Naive B cell (primary cell): ENCODE measurements at places on chromosomes 3 and 15. TPM values are rescaled to one million over a fixed set of nuclear protein-coding genes. Genes with fewer than 3 reads are reported as not detected.

DNA sequence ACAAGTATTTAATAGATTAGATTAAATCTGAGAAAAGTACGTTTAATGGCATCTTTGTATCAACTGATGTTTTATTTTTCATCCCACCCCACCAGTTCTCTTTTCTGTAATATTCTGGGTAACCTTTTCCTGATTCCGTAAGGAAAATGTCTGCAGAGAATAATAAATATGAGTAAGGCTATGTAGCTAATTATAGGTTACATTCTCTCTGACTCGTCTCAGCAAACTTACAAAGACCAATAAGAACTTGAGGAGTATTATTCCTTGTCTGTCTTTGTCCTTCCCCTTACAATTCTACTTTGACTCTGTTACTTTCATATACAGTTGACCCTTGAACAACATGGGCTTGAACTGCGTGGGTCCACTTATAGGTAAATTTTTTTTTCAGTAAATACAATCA is 12.1 kb downstream of the SNAP23 start:
- DNase-seq = no peak

DNA sequence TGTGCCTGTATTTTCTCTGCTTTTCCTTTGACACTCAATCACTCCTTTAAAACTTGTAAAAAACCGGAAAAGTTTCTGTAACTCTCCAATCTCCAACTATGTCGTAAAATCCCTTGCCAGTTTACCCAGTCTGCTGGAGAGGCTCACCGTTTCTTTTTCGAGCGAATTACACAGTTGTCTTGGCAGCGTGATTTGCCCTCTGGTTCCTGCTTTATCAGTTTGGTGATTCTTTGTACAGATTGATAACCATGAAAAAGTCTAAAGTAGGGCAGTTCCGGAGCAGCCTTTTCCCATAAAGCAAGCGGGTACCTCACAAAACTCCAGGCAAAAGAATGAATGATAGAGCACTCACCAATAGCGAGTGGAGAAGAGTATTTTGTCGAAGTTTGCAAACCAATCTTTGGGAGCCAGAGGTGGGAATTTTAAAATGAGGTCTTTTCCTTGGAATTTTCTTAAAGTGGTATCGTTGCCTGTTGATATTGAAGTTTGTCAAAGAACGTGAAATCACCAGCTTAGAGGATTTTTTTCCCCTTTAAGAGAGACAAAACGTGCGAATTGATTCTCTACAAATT is at the start of gene TTC23:
TSS of gene TTC23 (minus strand) at position 312 of the 572 bp plus-strand sequence. CDS start 20,869 bp downstream, outside the sequence.
- DNase-seq = no peak

DNA sequence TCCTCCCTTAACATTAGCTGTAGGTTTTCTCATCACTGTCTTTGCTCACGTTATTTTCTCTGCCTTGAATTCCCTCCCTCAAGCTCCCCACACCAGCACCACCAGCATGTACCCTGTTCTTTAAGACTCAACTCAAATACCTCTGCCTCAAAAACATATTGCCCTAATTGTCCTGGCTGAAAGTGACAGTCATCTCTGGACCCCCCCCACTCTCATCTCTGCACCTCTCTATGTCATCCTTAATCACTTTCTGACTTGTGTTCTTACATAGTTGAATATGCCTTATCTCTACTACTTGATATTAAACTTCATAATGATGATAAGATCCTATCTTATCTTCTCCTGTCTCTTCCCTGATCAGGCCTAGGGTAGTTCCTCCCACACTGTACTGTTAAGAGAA is 345.2 kb upstream of the TPRG1 start:
- no peak for DNase-seq

- DNase-seq = no peak
Measured at GRCh38 chr15:73287019-73287418, 81.7 kb downstream of the HCN4 start.

- DNase-seq = no peak
Measured at GRCh38 chr15:73982222-73982962, 9.7 kb downstream of the STOML1 start.

- no peak for DNase-seq
Measured at GRCh38 chr3:43794776-43795175, 104.0 kb downstream of the ABHD5 start.

DNA sequence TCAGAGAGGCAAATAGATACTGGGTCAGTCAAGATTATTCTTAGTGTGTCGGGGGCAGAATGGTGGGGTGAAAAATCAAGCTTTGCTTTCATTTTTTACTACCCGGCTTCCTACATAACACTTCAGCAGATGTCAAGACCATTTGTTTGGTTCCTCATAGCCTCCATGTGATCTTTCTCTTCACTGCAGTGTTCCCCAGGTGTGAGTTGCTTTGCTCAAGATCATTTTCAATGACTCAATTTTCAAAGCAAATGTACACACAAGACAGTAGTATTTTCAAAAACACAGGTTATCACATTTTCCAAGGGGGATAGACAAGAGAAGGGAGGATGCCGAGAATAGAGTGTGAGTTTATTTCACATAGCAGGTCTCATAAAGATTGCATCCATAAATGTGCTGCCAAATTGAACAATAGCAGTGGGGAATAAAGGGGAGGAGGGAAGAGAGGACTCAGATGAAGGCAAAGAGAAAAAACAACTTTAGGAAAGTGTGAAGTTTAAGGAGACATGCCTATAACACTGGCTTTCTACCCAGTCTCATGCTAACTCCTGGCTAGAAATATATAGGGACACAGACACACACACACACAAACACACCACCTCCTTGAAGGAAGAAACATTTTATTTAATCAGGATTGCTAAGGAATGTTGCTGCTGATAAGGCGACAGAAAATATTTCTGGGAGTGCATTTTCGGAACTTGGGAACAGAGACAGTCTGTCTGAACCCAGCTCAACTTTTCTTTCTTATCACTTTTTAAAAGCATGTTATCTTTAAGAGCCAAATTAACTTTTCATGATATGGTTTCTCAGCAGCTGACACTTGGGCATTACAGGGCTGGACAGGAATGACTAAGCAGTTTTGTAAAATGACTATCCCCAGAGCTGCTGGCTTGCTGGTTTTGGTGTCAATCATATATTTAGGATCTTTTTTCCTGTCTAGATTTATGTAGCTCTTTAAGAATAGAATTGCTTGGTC is 402.4 kb downstream of the RBMS3 start:
- DNase-seq = no peak

DNA sequence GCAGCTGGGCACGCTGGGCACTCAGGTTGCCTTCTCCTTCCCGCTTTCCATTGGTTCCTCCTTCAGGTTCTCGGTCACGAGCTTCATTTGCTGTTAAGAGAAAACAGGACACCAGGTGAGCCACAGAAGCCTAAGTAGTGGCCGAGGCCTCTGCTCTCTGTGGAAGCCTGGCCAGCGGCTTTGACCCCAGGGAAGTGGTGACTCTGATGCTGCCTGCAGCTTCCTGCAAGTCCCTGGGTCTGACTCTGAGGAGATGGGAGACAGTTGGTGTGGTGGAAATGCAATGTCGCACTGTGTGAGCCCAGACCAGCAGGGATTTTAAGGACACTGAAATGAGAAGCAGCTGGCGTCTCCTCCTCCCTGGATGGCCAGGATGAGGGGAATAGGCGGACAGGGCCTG is 80.5 kb downstream of the SNRK start:
- DNase-seq = no peak

The GHSR gene
- polyA plus RNA-seq = not detected

The ATP2C1 gene
- 9.9 TPM for polyA plus RNA-seq

The GCNT3 gene
- not detected for polyA plus RNA-seq

The ISLR gene
- polyA plus RNA-seq = not detected
